Naive thymus-derived CD4-positive, alpha-beta T cell (primary cell): ENCODE measurements at places on chromosomes 11 and 22. TPM values are rescaled to one million over a fixed set of nuclear protein-coding genes. Genes with fewer than 3 reads are reported as not detected.

The BTBD10 gene
- 11.8 TPM for polyA plus RNA-seq

The CHST1 gene
- not detected for polyA plus RNA-seq

The FTH1 gene
- 3,203 TPM for polyA plus RNA-seq

The OR52B6 gene
- not detected for polyA plus RNA-seq

The NNMT gene
- polyA plus RNA-seq = not detected

The C11orf86 gene
- not detected for polyA plus RNA-seq

The MOGAT2 gene
- polyA plus RNA-seq = not detected

The IFT27 gene
- polyA plus RNA-seq = 10.1 TPM

The CHEK1 gene
- 1.2 TPM for polyA plus RNA-seq

The CRYAB gene
- not detected for polyA plus RNA-seq

The IL10RA gene
- 85.2 TPM for polyA plus RNA-seq

The CCS gene
- 52.3 TPM for polyA plus RNA-seq

The TESMIN gene
- polyA plus RNA-seq = 6.8 TPM

The HORMAD2 gene
- polyA plus RNA-seq = not detected

The PTPN5 gene
- polyA plus RNA-seq = not detected

The OR51G2 gene
- not detected for polyA plus RNA-seq

The SOX6 gene
- polyA plus RNA-seq = not detected

The GGTLC3 gene
- not detected for polyA plus RNA-seq

The OR10A2 gene
- polyA plus RNA-seq = not detected

The CSRP3 gene
- polyA plus RNA-seq = not detected

The SSTR3 gene
- 9.5 TPM for polyA plus RNA-seq

The DLAT gene
- polyA plus RNA-seq = 24.2 TPM

The ASRGL1 gene
- 4.2 TPM for polyA plus RNA-seq

The ZNRF3 gene
- 0.22 TPM for polyA plus RNA-seq

The OR52H1 gene
- not detected for polyA plus RNA-seq

The LYVE1 gene
- not detected for polyA plus RNA-seq

The NAV2 gene
- polyA plus RNA-seq = not detected

The NCAM1 gene
- 0.06 TPM for polyA plus RNA-seq

The KDM4D gene
- polyA plus RNA-seq = 0.44 TPM

The TSGA10IP gene
- not detected for polyA plus RNA-seq

The CHRM4 gene
- 0.15 TPM for polyA plus RNA-seq

The KRTAP5-1 gene
- polyA plus RNA-seq = not detected

The MPPED2 gene
- 3.5 TPM for polyA plus RNA-seq

The PRG3 gene
- polyA plus RNA-seq = not detected

The CLDN5 gene
- polyA plus RNA-seq = 11.7 TPM

The MAP6 gene
- polyA plus RNA-seq = not detected

The SHANK2 gene
- not detected for polyA plus RNA-seq

The LARGE2 gene
- 0.24 TPM for polyA plus RNA-seq

The OR5B2 gene
- not detected for polyA plus RNA-seq

The UBTFL1 gene
- not detected for polyA plus RNA-seq

The GGT5 gene
- polyA plus RNA-seq = not detected

The PVALB gene
- polyA plus RNA-seq = not detected

The BIRC3 gene
- polyA plus RNA-seq = 47.7 TPM

The TRPM5 gene
- not detected for polyA plus RNA-seq

The BEST1 gene
- polyA plus RNA-seq = 0.83 TPM

The ANO3 gene
- not detected for polyA plus RNA-seq

The OR2AG2 gene
- polyA plus RNA-seq = not detected

The CNTN5 gene
- polyA plus RNA-seq = not detected

The FADS2 gene
- 0.32 TPM for polyA plus RNA-seq

The WNT11 gene
- not detected for polyA plus RNA-seq

The PKP3 gene
- not detected for polyA plus RNA-seq

The ZBED5 gene
- polyA plus RNA-seq = 18.3 TPM

The ABTB2 gene
- 0.26 TPM for polyA plus RNA-seq
